ENCODE measurements at places on chromosomes 6 and 20.
A peak's percentile ranks its signal among the peaks of the same experiment; 100 is the strongest.

DNA sequence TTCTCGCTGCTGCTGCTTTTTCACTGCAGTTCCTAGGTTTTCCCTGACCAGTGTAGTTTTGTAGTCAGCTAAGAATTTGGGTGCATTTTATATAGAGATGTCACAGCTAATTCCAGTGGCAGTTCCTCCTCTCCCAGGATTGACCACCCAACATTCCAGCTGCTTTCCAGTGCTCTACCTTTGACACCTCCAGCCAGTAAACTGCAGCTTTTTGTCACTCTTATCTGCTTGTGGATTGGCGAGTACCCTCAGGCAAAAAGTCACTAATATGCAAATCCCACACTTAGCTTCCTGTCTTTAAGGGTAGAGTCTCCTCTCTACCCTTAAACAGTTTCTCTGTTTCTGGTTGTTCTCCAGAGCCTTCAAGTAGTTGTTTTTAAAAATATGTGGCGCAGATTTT lies 146.9 kb upstream of the KCNG1 start:
- DNase-seq: no peak

DNA sequence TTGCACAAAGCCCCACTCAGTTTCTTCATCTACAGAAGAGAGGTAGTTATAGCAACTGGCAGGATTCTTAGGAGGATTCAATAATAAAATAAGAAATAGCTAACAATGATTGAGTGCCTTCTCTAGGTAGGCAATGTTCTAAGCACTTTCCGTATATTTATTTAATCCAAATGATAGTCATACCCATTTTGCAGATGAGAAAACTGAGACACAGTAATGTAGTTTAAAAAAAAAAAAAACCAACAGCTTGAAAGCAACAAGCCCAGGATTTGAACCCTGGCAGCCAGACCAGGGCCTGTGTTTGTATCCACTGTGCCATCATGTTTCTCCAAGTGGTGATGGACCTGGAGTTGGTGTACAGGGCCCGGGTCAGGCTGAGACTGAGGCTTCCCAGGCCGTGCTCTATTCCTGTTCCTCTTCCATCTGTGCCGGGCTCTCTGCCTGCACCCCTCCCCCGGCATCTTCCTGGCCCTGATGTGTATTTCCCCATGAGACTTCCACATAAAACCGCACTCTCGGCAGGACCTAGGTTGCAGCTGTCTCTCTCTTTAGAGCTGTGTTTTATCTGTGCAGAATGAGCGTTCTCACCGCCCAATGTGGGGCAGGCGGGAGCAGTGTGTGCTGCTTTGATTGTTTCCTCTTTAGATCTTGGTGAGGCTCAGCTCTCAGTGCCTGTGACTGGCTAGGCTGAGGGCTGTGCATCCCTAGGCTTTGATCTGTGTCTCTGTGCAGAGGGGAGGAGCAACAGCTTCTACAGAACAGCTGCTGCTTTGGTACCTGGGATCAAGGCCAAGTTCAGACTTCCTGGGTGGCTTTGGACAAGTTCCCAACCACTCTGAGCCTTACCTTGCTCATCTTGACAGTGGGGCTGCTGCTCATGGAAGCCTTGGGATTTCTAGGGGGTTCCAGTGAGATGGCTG lies 49.5 kb downstream of the TOX2 start:
- peak; percentile 44 for DNase-seq

- no peak for DNase-seq
These were observed 437.3 kb upstream of the HTR1E start for GRCh38 chr6:86500035-86500434.

- DNase-seq: no peak
These were observed 731.6 kb upstream of the MMS22L start for GRCh38 chr6:98014442-98015201.

DNA sequence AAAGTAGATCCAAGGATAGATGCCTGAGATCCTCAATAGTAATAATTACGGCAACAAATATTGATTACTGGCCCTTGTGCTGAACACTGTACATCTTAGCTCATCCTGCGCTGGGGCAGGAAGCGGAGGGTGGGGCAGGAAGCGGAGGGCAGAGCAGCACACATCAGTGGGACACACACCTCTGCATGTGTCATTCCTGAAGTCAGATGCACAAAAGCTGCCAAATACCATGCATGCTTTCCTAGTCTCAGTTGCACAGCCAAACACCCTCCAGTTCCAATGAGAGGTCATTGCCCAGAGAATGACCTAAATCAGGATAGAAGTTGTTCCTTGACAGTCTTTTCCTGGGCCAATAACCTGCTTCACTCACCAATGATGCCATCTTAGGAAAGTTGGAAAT lies 74.4 kb upstream of the FOXC1 start:
- DNase-seq: peak; percentile 32

- DNase-seq: peak; percentile 65
These were observed 102.7 kb upstream of the QKI start for GRCh38 chr6:163311830-163312229.

- DNase-seq: peak; percentile 56
These were observed 94.4 kb upstream of the SIRPA start for GRCh38 chr20:1800777-1801176.

DNA sequence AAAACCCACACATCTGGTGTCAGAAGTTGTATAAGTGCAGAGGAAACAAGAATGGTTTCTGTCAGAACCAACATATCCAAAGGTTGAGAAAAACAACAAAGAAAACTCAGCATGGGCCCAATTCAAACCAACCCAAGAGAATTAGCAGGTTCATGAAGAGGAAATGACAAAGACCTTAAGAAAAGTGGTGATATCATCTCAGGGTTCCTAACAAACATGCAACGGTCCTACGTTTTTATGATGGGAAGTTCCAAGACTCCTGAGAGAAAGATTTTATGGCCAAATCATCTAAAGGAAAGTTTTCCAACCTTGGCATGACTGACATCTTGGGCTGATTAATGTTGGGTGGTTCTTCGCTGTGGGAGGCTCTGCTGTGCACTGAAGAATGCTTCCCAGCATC lies 23.0 kb downstream of the TFB1M start:
- no peak for DNase-seq

DNA sequence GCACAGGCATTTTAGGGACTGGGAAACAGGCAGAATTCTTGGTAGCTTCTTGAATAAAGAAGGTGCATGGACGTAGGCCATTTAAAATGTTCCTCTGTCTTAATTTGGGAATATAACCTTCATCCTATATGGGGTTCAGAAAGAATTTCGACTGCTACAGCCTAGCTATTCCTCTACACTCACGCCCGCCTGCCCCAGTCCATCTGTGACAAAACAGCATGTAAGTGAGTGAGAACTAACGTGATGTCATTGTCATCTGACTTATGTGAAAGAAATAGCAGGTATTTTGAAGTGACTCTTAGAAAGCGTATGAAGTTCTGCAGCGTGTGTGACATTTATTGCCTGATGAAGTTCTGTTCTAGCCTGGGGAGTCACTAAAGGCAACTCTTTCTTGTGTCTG lies 52.2 kb upstream of the SLC22A1 start:
- no peak for DNase-seq

- DNase-seq: no peak
These were observed 7.5 kb downstream of the LAMA5 start for GRCh38 chr20:62359491-62360121.

DNA sequence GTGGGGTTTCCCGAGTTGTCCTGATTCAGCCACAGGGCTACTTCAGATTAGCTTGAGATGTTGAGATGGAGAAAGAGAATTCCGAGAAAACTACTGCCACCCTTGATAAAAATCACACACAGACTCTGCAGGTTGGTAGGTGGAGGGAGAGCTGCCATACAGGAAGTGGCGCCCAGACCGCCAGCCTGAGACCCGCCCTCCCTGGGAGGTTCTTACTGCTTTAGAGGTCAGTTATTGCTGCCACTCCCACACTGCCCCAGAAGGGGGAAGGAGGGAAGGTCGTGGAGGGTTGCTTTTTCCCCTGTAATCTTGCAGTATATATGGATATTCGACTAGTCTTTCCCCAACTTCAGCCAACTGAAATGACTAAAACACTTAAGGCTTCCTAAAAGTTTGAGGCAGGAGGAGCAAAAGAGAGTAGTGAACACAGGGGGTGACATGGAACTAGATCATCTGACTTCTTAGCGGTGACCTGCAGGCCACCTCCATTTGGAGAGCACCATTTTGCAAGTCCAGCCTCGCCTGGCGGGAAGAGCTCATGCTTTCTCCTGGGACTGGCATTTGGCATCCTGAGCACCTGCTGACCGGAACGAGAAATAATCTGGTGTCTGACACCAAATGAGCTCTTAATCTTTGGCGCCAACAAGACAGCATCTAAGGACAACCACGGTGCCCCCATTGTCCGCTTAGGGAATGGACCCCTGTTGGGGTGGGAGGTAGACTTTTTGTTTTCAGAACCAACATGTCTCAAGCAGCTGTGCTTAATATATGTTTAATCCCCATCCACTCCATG lies 35.7 kb upstream of the SLC22A1 start:
- no peak for DNase-seq

DNA sequence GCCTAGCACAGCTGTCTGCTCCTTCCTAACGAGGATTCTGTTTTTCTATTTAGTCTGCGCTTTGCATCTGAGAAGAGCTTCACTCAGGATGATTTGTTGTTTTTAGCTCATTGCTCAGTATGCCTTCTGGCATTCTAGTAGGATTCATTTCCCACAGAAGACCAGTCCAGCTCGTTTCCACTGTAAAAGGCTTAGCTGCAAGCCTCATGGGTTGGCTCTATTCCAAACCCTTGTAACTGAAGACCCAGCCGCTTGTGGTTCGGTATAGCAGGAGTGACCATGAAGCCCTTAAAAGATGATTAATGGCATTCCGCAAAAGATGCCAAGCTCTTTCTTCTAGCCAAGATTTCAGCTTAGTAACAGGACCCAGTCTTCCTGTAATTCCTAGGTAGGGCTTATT lies 7.2 kb downstream of the ADGRF1 start:
- peak; percentile 93 for DNase-seq

DNA sequence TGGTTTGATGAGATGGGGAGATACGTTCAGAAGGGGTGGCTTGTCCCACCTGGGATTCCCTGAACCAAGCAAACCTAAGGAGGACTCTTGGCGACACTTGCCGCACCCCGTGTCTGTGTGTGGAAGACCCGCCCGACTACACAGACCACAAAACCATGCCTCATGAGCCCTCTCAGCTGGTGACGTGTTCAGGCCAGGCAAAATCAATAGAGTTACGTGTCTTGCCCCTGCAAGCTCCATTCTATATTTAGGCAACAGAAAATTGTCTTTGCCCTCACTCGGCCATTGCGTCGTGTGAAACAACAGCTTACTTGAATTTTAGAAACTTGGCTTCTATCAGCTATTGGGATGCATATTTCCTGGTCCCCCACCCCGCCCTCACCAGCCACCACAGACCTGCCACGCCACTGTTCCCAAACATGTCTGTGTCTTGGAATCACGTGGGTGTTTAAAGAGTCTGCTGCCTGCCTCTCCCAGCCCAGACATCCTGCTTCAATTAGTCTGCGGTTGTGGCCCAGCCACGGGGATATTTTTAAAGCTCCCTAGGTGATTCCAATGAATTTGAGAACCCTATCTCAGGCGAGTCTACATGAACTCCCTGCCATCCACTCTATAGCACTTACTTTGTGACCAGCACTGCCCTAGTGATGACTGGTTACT lies 279.2 kb upstream of the EXOC2 start:
- DNase-seq: no peak

GRCh38 chr6:154218301-154218700 lies 138.3 kb downstream of the IPCEF1 start:
- no peak for DNase-seq

DNA sequence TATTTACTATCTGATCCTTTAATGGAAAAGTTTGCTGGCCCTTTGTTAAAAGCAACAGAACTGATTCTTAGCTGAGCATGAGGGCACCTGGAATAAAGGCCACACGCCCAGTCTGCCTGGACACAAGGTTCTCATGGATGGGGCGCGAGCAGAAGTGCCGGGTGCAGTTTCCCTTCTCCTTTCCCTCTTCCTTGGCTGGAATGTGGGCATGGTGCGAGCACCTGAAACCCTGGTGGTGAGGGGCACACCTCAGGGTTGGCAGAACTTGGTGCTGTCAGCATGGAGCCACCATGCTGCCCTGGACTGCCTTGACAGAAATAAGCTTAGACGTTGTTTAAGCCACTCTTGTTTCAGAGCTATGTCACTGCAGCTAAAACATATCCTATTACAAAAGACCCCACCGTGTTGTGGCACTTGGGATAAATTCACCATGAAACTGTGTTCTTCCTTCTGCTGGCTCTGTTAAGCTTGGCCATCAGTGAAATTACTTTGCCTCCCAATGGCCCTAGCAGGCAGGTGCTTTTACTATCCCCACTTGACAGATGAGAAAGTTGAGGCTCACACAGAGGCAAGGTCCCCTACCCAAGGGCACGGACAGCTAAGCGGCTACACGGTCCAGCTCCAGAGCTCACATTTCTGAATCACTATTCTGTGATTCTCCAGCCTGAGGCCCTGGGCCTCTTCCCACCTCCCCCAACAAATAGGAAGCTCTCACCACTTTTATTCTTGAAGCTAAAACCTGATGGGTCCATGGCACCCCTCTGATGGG lies 115.9 kb downstream of the PREX1 start:
- no peak for DNase-seq

Measured in lung microvascular endothelial cell (primary cell).